ENCODE measurements at places on chromosomes 7 and 10.

DNA sequence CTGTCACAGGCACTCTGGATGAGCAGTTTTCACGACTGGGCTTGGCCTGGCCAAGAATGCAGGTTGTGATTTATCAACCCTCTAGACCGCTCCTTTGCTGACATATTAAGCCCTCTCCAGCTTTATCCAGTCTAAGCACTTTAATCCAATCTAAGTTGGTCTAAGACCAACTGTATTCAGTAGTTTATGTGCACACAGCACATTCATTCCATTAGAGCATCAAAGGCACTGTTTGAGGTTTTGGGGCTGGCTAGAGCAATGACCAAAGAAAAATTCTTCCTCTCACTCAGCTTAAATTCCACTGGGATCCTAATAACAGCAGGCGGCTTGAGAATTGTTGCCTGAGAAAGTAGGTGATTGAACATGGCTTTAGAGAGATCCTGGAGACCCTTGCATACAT lies 176.0 kb upstream of the INSYN2A start:
- H3K36me3 ChIP-seq = peaks cover 15% of the 10 kb centered on the region
- DNase-seq = no peak
- no peak overlapping the region for H3K27ac ChIP-seq
- H3K4me3 ChIP-seq = no peak overlapping the region
- H3K4me1 ChIP-seq = no peaks in the 10 kb centered on the region

GRCh38 chr10:105514106-105514505 lies 873.0 kb downstream of the SORCS3 start:
- no peak for DNase-seq
- H3K27ac ChIP-seq = no peak overlapping the region
- no peaks in the 10 kb centered on the region for H3K4me1 ChIP-seq

DNA sequence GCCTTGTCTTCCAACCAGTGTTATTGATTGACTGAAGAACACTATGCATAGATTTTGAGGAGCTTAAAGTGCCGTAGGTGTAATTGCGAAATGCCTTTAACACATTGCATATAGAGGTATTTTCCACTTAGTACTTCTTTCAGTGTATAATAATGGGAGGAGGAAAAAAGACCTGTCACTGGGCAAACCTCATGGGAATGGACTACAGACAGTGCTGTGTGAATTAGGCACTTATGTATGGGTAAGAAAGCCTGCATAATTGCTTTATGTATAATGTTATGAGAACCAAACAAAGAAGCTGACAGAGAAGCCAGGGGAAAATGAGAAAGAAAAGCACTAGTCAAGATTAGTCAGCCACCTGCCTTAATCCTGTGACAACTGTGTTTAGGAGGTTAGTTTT lies 12.4 kb upstream of the SCRN1 start:
- H3K4me1 ChIP-seq = no peaks in the 10 kb centered on the region
- H3K27ac ChIP-seq = no peak overlapping the region
- no peaks in the 10 kb centered on the region for H3K27me3 ChIP-seq
- no peaks in the 10 kb centered on the region for H3K36me3 ChIP-seq
- no peak overlapping the region for H3K4me3 ChIP-seq
- DNase-seq = no peak

DNA sequence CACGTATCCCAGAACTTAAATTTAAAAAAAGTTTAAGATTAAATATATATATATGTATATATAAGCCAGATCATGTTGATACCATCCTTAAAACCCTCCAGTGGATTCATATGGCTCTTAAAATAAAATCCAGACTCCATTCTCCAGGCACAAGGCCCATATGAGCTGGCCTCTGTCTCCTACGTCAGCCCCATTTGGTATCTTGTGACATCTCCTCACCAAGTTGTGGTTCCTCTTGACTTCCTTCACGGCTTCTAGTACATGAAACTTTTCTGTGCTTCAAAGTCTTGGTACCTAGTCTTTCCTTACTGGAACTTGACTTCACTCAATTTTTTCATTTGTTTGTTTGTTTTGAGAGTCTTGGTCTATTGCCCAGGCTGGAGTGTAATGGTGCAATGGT lies 61.3 kb downstream of the PRLHR start:
- no peak overlapping the region for H3K4me3 ChIP-seq
- H3K4me1 ChIP-seq = no peaks in the 10 kb centered on the region
- H3K36me3 ChIP-seq = no peaks in the 10 kb centered on the region
- no peak overlapping the region for H3K27ac ChIP-seq
- H3K27me3 ChIP-seq = no peaks in the 10 kb centered on the region

DNA sequence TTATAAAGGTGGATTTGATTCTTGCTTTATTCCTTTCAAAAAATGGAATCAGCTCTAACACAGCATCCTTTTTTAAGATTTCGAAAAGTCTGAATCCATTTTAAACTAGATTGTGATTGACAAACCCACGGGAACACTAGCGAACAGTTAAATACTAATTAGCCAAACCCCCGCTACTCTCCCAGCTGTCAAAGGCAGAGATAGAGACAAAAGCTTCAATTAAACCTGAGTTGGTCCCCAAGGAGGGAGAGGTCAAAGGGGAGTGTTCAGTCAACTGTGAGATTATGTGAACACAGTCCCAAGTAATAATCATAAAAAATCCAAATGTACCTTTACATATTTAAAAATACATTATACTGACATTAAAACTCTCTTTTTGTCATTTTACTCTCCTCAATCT lies 65.7 kb upstream of the TBX20 start:
- H3K27me3 ChIP-seq = no peaks in the 10 kb centered on the region
- DNase-seq = no peak
- H3K36me3 ChIP-seq = no peaks in the 10 kb centered on the region
- no peaks in the 10 kb centered on the region for H3K4me1 ChIP-seq

- H3K27me3 ChIP-seq = no peaks in the 10 kb centered on the region
- H3K4me3 ChIP-seq = peak overlapping the region; percentile 22
- peaks cover 47% of the 10 kb centered on the region for H3K4me1 ChIP-seq
- peak overlapping the region; percentile 59 for H3K27ac ChIP-seq
- peaks cover 34% of the 10 kb centered on the region for H3K36me3 ChIP-seq
- peak; percentile 95 for DNase-seq
Observed at GRCh38 chr10:69362471-69362954, 54.2 kb downstream of the TACR2 start.

DNA sequence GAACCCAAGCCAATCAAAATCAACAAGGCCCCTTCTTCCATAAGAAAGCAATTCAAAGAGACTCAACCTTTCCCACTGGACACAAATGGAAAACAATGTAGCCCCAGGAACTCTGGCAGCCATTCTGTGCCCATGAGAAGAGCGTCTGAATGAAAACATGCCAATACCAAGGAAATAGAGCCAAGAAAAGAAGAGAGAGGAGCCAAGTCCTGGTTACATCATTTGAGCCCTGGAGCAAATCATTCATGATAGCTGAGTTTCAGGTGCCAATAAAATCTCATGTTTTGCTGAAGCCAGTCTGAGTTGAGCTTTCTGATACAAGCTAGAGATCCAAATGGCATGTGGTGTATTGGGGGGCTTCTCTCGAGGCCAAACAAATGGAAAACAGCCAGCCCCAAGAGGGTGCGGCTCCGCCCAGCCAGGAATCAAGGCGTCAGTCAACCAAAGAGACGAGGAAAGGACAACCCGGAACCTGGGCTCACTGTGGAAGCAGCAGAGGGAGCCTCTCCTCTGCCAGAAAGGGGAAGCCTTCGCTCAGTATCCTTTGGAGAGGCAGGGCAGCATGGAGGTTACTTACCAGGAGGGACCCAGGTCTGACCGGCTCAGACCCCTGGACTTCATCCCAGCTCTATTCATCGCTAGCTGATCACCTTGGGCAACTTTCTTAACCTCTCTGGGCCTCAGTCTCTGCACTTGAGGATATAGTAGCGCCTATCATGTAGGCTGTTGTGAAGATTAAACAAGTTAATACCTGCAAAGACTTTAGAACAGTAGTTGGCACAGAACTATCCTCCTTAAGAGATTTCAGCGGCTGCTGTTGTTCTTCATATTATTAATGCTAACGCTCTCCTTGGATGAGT lies 61.8 kb downstream of the OAT start:
- H3K4me3 ChIP-seq = no peak overlapping the region
- H3K27ac ChIP-seq = no peak overlapping the region

GRCh38 chr10:480928-481552 lies 208.4 kb downstream of the DIP2C start:
- DNase-seq = no peak
- H3K36me3 ChIP-seq = peaks cover 22% of the 10 kb centered on the region
- H3K4me3 ChIP-seq = no peak overlapping the region

DNA sequence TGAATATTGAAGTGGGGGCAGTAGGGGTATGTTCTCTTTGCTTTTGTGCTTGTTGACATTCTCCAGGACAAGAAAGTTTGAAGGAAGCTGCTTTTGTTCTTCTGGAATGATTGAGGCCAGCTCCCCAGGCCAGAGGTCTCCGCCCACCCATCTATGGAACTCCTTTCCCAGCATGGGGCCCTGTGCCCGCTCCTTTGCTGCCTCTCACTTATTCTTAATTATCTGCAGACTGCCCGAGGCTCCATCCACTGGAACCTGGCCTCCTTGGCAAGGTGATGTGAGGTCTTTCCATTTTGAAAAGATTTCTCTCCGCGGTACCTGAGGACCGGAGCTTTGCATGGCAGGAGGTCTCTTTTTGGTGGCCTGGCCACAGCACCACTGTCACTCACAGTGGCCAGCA lies 39.3 kb upstream of the MKI67 start:
- no peaks in the 10 kb centered on the region for H3K4me1 ChIP-seq
- H3K36me3 ChIP-seq = no peaks in the 10 kb centered on the region
- DNase-seq = no peak
- no peak overlapping the region for H3K4me3 ChIP-seq

All from osteoblast (primary cell).